ENCODE measurements at places on chromosomes 16 and 17.

- no peak for DNase-seq
Observed at GRCh38 chr16:10168258-10168657, 14.0 kb downstream of the GRIN2A start.

DNA sequence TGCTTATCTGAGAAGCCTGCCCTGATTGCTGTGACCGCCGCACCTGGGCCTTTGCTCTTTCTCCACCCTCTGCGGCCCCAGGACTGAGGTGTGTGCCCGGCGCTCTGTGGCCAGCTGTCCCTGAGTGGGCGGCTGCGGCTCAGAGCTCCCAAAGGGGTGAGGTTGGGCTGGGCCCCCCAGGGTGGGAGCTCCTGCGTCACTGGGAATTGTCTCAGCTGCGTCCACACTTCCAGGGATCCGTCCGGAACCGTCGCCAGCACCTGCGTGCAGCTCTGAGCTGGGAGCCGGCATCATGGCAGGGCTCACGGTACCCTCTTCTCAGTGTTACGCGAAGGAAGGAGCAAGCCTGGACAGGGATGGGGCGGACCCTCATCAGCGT lies 24.3 kb downstream of the ZNF469 start:
- no peak for DNase-seq

DNA sequence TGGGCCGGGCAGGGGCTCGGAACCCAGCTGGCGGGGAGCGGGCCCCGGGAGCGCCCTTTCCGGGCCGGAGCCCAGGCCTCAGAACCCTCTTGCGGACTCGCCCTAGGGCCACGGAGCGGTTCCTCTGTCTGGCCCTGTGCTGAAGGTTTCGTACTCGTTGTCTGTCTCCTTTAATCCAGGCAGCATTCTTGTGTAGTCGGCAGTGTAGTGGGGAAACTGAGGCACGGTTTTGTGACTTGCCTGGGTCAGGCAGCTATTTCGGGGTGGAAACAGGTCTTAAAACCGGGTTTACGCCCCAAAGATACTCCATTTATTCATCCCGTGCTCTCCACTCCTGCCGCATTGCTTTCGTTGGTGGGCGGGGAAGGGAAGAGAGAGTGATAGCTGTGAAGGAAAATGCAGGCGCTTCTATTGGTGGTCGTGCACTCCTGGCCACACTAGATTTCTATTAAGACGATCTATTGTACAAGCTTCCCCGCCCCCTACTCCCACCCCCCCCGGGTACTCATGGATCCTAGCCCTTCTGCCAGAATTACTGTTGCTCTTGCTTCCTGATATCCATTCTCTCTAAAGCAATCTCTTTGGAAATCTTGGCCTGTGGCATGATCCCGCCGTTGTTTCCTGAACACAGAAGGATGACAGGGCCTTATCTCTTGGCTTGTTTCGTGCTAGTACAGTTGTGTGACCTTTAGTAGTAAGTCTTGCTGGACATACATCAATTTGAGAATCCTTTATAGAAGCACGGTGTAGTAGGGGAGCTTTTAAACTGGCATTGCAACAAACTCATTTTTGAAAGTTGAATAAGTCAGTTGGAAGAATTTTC lies 751 bp downstream of the DCAF7 start:
- DNase-seq: no peak

GRCh38 chr17:56681561-56682266 lies 88.2 kb downstream of the NOG start:
- DNase-seq: no peak

DNA sequence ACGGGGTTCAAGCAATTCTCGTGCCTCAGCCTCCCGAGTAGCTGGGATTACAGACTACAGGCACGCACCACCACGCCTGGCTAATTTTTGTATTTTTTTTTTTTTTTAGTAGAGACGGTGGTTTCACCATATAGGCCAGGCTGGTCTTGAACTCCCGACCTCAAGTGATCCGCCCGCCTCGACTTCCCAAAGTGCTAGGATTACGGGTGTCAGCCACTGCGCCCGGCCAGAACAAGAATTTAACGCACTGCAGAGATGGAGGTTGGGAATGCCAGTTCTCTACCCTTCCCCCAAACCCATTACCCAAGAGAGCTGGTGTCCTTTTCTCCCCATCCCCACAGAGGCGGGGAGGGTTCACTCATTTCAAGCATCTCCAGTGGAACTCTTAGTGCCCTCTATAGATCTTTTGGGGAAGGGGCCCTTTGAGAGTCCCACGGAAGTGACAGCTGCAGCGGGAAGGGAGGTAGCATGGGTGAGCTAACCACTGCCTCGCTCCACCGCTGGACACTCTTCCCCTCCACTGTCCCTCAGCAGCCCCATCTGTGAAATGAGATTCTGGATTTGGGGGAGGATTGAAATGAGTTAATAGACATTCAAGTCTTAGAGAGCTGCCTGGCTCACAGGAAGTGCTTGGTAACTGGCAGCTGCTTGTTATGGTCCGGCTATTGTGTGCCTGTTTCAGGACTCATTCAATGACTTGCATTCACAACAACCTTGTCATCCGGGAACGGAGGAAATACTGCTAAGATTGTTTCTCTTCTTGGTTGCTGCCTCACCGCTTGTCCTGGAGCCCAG lies 3.5 kb upstream of the UBALD2 start:
- DNase-seq: no peak

DNA sequence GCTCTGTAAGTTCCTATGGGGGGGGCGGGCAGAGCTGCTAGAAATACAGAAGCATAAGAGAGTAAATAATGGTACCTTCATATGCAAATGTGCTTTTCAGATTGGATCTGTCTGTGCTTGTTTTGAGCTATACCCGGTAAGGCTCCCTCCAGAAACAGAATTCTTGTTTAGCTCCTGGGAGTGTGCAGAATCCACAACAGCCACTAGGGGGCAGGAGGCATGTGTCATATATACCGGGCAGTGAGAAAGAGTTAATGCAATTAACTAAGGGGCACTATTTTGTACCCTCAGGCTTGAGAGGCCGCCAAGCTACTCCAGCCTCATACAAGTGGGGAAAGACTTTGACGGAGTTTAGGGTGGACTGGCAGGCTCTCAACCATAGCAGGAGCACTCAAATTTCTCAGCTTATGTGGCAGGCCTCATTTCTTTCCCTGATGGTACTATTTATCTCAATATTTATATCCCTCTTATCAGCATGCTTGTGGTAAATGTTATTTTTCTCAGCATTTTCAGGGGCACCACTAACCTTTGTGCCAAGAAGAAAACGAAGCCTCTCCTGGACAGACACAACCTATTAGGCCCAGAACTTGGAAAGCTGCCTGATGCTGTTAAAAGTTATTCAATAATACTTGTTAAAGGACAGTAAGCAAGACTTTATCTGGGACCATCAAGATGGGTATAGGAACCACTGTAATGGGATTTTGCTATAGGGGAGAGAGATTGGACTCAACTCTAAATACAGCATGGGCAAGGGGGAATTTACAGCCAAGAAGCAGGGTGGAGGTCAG lies 10.7 kb upstream of the CENPV start:
- DNase-seq: peak; percentile 84

DNA sequence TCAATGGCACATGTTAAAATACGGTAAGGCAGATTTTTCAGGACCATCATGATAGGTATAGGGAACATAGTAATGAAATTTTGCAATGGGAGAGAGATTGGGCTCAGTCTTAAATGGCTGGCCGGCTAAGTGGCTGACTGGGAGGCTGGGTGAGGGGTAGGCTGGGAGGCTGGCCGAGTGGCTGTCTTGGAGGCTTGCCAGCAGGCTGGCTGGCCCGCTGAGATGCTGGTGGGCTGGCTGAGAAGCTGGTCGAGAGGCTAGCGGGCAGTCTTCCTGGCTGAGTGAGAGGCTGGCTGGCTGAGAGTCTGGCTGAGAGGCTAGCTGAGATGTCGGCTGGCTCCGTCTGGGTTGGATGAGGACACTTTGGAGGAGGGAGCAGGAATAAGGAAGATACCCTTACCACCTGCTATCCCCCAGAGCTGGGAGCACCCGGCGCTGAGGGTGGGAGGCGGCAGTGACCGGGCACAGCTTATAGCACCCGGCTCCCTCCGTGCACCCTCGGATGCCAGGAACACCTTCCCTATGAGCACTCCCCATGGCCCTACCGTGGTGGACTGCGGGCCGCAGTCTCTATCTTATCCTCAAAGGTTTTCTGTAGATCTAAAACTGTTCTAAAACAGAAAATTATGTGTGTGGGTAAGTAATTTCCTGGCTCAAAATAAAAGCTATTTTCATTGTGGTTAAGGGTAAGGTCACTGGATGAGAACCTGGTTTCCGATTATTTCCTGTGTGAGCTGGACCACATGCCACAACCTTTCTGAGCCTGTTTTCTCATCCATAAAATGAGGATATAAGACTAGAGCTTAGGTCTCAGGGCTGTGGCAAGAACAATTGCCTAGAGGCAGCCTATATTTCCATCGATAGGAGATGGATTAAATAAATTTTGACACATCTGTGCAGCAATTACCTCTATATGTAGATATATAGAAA lies 34.5 kb upstream of the TMC5 start:
- DNase-seq: no peak

DNA sequence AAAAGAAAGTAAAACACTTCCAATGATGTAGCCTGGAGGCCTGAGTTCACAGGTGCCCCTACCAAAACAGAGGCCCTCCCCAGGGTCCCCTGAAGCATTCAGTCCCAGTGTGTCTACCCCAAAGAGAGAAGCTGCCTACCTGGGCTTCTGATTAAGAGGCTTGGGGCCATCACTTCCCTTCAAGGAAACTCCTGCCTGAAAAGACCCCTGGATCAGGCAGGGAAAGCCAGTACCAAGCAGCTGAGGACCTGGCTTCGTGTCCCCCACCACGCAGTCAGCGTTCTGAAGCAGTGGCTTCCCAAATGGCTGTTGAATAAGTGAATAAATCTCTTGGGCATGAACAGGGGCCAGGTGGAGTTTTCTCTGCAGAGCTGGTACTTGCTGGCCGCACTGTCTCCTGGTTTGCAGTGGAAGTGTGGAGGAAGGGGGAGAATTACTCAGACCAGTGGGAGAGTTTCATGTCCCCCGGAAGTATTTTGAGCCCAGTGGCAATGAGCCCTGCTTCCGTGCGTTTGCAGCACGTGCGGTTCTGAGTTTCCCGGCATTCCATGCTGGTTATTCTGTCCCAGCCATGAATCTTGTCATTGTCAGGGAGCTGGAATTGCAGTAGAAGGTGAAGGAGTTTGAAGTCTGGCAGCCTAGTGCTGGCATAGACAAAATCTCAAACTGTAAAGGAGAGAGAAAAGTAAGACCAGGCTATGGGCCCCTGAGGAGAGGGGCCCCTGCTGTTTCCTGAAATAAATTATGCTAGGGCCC lies 27.0 kb downstream of the RMI2 start:
- DNase-seq: no peak

DNA sequence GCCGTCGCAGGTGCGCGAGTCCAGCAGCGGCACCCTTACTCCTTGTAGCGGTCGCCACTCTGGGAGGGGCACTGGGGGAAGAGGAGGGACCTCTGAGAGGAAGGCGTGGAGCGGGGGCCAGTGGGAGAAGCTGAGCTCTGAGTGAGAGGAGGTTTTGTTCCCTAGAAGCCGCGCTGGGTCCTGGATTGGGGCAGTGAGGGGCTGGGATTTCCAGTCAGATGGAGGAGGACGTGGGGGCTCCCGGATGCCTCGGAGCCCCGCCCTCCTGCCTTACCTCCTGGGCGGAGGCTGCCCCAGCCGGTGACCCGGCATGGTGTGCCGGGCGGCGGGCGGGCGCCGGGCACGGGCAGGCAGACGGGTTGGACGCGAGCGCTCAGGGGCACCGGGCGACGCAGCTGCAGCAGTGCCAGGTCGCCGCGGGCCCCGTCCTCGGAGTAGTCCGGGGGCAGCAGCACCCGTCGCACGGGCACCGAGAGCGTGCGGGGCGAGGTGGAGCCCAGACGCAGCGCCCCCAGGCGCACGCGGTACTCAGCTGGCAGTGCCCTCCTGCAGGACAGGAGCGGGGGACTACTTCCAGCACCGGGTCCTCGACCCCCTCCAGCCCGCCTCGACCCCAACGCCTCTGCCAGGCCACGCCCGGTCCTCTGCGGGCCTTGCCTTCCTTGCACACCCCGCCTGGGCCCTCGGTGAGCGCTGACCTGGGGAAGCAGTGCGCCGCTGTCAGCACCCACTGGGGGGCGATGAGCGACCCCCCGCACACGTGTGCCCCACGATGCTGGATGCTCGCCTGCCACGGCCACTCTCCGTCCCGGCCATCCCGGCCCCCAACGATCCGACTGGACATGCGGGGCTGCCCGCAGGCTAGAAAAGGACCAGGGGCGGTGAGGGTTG lies 2.0 kb downstream of the PRSS33 start:
- DNase-seq: peak; percentile 20

DNA sequence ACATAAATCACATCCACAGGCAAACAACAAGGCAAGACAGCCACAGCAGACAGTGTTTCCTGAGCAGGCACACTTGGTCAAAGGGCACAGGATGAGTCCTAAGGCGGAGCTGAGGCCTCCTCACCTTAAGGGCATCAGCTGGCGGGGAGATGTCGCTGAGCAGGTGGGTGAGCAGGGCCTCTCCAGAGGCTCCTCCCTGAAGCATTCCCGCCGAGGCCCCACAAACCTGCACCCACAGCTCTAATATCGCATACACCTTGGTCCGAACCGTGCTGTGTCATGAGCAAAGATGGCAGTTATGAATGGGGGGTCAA lies 29.3 kb downstream of the PELP1 start:
- no peak for DNase-seq

DNA sequence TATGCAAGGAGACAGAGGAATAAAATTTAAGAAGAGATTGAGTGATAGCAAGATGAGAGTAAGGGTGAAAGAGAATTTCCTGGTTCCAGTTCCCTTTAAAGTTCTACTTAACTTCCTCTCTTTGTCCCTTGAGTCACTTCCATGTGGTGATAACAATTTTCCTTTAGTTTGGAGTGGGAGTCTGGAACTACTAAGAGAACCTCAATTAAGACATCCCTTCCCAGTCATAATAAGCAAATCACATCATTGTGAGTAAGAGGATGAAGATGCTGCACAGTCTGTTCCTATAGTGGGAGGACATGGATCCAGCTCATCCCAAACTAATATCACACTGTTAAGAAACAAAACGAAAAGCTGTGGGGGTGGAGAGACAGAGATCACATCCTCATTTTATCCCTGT lies 24.4 kb downstream of the TBX21 start:
- DNase-seq: no peak

DNA sequence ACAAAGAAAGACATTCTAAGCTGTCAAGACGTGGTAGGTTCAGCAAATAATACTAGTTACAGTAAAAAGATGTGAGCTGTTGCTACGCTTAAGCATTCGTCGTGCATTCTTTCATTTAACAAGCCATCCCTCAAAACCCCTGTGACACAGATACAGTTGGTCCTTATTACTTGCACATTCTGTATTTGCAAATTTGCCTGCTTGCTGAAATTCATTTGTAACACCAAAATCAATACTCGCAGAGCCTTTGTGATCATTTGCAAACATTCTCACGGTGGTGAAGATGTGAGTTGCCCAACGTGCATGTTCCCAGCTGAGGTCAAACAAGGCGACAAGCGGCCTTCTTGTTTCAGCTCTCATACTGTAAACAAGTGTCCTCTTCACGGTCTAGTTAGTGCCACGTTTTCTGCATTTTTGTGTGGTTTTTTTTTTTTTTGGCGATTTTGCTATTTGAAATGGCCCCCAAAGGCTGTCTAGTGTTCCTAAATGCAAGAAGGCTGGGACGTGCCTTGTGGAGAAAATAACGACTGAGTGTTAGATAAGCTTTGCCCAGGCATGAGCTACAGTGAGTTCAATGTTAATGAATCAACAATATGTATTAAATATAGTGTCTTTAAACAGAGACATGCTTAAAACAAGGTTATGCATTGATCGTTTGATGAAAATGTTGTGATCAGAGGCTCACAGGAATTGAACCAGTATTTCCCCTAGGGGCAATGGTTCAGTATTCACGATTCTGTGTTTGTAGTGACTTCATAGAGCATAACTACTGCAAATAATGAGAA lies 84.1 kb downstream of the RAB11FIP4 start:
- DNase-seq: no peak

- DNase-seq: no peak
Observed at GRCh38 chr16:31177136-31177535, 2.8 kb upstream of the FUS start.

- DNase-seq: no peak
Observed at GRCh38 chr17:71267668-71268067, 853.2 kb upstream of the SOX9 start.

Measured in omental fat pad (tissue), 4 donors.